ENCODE measurements at places on chromosomes 6 and 20.

DNA sequence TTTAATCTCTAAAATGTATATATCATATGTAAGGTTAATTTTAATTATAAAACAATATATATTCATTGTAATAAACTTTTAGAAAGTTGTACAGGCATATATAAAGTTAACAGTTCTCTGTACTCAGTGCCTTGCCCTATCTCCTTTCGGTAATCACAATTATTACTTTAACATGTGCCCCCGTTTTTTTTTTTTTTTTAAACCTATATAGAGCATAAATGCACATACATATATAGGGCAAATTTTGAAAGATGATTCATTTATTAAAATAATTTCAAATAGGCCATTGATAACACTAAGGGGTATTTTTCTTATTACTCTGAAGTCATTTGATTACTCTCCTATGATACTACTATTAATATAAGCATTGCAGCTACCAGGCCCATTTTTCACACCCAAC lies 1.9 kb downstream of the ASF1A start:
- no peak for DNase-seq

GRCh38 chr6:40626886-40627285 lies 39.7 kb upstream of the LRFN2 start:
- DNase-seq: peak; percentile 88

GRCh38 chr6:2718334-2719092 lies 32.2 kb downstream of the MYLK4 start:
- DNase-seq: no peak

DNA sequence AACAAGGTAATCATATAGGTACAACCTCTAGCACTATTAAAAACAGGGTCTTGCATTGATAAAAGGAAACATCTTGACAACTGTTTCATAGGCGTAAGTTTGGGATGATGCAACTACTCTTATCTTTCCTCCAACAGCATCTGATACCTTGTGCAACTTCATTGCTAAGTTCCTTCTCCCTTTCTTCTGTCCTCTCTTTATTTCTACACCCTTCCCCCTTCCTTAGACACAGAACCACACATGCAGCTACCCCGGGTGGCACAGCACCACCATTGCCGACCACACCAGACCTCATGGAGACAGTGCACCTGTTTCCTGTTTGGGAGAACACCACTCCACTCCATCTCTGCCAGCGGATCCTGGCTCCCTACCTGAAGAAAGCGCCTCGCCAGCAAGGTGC lies 14.4 kb downstream of the MYB start:
- DNase-seq: no peak

DNA sequence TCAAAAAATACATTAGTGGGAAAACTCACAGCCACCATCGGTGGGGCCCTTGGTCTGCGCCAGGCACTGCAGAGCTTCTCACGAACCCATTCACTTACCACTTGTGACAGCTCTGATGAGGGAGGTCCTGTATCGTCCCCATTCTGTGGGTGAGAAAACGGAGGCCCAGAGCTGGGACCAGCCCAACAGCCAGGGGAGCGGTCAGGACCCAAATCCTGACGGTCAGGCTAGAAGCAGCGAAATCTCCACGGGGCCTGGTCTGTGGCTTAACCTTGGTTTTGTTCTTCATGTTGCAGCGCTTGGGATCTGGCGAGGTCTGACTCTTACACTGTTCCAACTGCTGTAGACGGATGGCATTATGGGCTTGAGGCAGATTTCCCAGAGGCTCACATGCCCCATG lies 7.7 kb upstream of the VSX1 start:
- DNase-seq: no peak
